Left colon (tissue), 2 donors: ENCODE measurements at places on chromosomes 1 and 21.

- no peak for DNase-seq
Measured at GRCh38 chr1:162656266-162656665, 24.0 kb downstream of the DDR2 start.

- peak; percentile 50 for DNase-seq
Measured at GRCh38 chr1:223713546-223714420, 1.4 kb downstream of the CAPN2 start.

GRCh38 chr1:52692697-52693096, 5.5 kb downstream of the COA7 start:
- no peak for DNase-seq

GRCh38 chr1:15712168-15712567, 23.9 kb upstream of the SLC25A34 start:
- DNase-seq, result no peak

- DNase-seq, result no peak
Measured at GRCh38 chr1:71640116-71640515, 559.3 kb upstream of the ZRANB2 start.
